ENCODE measurements at places on chromosomes 11 and 22.

DNA sequence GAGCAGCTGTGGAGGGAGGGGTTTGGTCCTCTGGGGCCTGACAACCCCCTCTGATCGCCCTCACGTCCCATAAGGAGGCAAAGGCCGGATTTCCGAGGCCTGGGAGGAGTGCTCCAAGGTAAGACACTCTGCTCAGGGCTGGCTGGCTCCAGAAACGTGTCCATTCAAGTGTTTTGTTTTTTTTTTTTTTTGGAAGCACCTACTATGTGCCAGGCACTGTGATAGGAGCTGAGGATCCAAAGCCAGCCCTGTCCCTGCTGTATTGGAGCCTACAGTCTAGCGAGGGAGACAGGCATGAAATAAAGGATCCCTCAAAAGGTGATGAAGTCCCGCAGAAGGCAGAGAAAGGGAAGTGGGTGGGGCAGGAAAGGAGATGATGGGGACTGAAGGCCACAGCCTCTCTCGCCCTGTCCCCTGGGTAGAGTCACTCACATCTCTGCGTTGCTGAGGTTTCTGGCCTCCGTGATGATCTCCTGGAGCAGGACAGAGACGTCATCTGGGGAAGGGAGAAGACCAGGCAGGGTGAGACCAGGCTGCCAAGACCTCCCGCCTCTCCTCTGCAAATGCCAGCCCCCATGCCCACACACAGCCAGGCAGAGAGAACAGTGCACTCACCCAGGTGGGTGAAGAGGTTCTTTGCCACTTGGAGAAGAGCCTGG is 89.2 kb downstream of the PDE2A start:
- no peak for DNase-seq

GRCh38 chr11:6719576-6719975 is 36.4 kb upstream of the MRPL17 start:
- no peak for DNase-seq

DNA sequence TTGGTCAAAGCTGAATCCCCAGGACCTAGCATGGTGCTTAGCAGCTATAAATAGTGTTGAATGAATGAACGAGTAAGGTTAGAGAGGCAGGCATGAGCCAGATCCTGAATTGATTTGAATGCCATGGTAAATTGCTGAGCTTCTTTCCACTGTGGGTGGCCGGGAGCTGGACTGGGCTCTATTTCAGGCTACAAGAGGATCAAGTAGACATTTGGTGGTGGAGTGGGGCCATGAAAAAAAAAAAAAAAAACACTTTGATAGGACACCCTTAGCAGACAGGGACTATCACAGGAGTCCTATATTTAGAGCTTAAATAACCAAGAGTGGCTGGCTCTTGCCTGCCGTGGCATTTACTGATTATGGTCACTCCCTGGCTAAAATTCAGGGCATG is 77.6 kb downstream of the MIAT start:
- no peak for DNase-seq

DNA sequence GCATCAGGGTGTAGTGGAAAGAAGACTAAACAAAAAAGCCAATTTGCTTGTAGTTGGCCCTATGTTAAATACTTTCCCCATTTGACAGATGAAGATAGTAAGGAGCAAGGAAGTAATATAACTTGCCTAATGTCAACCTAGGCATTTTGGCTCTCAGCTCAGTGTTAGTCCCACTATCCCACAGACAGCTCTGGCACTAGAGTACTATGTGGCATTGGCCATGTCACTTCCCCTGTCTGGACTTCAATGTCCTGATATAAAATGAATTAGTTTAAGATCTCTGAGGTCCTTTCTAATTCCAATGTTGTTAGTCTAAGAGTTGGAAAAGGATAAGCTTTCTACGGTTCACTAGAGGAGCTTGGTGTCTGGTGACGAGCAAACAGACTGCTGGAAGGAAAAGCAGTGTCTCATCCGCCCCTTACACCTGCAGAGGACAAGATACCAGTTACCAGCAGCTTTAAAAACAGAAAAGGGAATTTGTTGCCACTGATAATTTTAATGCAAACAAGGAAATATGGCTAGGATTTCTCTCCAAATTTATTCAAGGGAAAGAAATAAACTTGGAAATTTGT is 92.5 kb downstream of the RELT start:
- DNase-seq = no peak

DNA sequence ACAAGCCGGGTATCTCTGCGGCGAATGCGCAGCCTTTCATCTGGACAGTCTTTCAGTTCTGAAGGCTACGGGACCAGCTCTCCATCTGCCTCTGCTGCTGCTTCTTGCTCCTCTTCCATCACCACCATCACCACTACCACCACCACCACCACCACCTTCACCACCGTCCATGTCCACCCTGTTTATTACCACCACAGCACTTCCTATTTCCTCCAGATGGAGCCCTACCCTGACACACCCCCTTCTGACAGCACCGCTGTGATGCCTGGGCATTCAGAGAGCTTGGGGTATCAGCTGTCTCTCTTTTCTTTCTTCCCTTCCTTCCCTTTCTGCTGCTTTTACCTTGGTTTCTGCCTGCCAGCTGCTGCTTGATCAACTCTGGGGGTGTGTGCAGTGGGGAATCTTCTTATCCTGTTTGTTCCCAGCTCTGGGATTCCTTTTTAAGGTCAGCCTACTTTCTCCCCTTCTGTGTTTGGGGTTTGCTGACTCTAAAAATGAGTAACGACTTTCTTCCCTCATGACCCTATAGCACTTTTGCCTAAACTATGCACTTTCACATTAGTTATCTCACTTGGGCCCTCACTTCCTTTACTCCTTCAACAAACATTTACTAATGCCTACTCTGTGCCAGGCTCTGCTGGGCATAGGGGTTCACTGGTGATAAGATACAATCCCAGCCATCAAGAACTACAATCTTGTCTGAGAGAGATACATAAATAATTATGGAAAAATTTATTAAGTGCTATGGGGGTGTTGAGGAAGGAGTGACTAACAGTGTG is 7.8 kb upstream of the RRM1 start:
- no peak for DNase-seq

DNA sequence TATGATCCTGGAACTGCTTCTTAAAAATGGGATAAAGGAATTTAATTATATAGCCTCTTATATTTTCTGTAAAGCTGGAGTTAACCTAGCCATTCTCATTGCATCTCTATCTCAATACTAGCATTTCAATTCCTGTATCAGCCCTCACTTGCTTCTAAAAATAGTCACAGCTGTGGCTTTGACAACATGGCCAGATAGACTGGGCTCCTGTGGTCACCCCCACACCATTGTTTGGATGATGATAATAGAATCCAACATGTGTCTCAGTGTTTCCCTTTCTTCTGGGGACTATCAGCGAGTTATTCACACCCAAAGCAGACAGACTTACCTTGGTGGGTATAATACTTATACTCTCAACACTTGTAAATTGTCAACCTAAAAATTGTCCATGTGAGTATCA is 6.9 kb downstream of the VWA5A start:
- no peak for DNase-seq

DNA sequence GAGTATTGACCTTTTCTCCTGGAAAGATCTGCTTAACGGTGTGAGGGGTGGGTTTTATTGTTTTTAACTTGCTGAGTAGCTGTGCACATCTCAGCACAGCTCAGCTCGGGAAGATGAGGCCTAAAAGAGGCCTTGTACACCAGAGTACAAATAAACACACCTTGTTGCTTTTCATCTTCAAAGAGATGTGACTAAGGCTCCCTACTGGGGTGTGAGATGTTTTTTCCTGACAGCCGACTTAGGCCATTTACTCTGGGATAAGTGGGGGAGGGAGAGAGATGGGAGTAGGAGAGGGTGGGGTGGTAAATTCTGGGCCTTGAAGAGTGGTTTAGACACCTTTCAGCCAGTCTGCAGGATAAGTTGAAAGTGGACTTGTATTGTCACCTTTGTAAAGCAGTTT is 2.9 kb downstream of the LDLRAD3 start:
- no peak for DNase-seq

DNA sequence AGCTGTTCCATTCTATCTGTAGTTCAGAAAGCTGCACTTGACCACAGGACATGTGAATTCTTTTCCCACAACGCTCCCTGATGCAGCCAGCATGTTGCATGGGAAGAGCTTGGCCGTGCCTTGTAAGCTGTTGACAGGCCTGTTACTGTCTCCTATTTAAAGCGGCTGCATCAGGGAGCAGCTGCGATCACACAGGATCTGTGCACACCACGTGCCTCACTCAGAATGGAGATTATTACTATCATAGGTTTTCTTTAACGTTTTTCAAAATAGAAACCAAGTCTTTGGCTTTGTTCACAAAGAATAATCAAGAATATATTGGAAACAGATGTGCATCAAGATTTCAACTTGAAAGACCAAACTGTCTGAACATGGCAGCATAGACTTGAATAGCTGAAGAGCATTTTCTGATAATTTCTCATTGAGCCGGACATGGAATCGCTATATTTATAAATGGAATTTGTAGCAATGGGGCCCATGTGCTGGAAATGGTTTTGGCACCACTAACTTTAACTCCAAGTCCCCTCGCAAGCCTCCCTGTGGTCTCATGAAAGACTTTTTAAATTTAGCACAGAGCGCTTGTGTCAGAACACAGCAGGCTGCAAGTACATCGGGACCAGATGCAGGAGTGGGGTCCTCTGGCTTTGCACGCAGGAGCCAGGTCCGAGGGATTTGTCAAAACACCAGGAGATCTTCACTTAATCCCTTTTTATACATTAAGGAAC is 40.8 kb upstream of the MYO18B start:
- no peak for DNase-seq

DNA sequence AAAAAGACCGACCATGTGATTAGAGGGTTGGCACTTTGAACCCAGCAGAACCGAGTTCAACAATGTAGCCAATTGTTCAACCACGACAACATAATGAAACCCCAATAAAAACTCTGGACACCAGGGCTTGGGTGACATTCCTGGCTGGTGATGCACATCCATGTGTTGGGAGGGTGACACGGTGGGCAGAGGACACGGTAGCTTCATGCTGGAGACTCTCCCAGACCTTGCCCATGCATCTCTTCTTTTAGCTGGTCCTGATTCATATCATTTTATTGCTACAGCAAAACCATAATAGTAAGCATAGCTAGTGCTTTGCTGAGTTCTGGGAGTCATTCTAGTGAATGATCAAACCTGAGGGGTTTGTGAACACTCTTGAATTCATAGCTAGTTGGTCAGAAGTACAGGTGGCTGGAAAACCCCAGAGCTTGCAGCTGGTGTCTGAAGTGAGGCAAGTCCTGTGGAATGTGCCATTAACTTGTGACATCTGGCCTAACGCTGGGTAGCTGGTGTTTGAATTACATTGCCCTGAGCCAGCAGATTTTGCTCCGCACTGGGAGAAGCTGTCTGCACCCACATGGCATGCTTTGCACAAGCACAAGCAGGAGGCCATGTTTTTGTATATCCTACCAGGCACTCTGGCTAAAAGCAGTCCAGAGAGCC is 14.0 kb downstream of the RPUSD4 start:
- DNase-seq = no peak

DNA sequence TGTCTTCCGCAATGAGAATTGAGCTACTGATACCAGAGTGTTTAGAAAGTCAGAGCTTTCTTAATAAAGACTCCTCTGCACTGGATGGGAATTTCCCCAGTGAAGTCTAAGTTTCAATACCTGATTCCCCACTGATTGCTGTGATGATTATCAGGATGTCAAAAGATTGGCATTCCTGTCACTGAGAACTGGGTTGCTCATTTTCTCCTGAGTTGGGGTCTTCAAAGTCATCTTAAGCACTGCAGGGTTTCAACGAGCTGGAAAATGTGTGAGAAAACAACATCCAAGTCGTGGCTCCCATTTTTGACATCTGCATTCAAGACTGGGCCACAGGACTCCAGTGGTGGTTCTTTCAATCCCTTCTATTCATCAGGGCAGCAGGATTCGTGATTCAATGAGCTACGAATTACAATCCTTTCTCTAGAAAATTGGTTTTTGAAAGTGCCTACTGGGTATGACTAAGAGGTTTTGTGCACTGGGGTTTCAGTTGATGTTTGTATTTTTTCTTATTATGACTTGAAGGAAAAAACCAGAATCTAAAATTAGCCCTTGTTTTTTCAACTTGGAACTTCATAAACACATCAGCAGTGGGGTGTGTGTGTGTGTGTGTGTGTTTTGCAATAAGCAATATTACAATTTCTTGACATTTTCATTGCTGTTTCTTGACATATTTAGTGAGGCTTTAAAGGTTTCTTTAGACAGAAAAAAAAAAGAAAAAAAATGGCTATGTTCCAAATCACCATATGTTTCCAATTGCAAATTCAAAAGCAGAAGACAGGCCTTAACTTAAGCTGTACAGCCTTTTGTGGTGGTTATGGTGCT is 233.0 kb downstream of the FAM76B start:
- DNase-seq = no peak

DNA sequence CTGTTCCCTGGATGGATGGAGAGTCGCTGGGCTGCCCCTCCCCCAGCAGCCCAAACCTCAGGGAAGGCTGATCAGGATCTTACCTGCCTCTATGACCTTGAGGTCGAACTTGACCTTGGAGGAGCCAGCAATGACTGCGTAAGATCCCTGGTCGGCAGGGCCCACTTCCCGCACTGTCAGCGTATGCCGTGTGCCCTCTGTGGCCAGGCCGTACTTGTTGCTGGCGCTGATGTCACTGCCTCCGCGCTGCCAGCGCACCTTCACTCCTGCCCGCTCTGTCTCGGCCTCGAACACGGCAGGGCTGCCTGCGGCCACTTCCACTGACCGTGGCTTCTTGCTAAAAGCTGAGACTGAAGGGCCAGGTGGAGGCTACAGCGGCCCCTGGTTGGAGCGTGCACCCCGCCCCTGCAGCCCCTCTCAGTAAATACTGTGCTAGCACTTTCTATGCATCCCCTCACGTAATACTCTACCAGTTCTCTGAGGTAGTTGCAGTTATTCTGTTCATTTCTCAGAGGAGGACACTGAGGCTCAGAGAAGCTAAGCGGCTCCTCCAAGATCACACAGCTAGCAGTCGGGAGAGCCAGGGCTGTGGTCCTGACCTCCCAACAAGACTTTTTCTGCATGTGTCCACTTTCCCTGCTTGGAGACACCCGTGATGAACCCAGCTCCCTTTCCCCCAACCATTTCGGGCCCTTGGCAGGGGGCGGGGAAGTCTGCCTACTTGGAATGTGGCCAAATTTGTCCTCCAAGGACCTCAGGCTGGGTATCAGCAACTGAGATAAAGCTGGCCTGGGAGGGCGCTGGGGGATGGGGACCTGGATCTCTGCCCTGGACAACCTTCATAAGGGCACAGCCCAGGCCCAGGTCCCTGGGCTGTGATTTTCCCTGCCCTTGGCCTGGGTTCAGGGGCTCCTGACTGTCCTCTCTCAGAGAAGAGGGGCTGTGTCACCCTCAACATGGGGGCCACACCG is 1.1 kb downstream of the MYBPC3 start:
- DNase-seq = no peak

DNA sequence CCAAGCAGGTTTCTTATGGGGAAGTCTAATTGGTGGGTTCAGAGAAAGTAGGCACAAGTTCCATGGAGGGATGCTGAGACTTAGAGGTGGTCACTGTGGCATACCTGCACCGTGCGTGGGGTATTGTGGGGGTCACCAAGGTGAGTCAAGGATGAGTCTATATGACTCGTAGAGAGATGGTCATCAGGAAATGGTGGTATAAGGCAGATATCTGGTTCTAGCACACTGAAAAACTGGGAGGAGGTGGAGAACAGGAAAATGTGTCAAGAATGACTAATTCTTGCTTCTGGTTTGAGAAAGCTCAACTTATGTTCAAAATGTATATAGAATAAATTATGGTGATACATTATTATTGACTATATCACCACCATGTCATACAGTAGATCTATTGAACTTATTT is 258.1 kb downstream of the RAB38 start:
- DNase-seq = no peak

Measured in NCI-H1092 (cell line).